Peyer's patch (tissue), 4 donors: ENCODE measurements at places on chromosomes 1 and 21. TPM values are rescaled to one million over a fixed set of nuclear protein-coding genes. Genes with fewer than 3 reads are reported as not detected.

RHBDL2 gene
- total RNA-seq: not detected

ANGPTL7 gene
- not detected for total RNA-seq

KCNK2 gene
- total RNA-seq: 0.94 TPM

DNAJC28 gene
- 1.9 TPM for total RNA-seq

UBAP2L gene
- total RNA-seq: 48.9 TPM

FHAD1 gene
- not detected for total RNA-seq

UBXN11 gene
- total RNA-seq: 68.5 TPM

CCDC185 gene
- total RNA-seq: not detected

SPRR2B gene
- total RNA-seq: not detected

TTC39A gene
- 31.6 TPM for total RNA-seq

SH3BGR gene
- total RNA-seq: not detected

PLA2G4A gene
- 7.0 TPM for total RNA-seq

OR2T12 gene
- total RNA-seq: not detected

KCNH1 gene
- total RNA-seq: 2.9 TPM

DISP3 gene
- 2.4 TPM for total RNA-seq

PRR9 gene
- total RNA-seq: not detected

GLIS1 gene
- total RNA-seq: 0.54 TPM

DESI2 gene
- 19.8 TPM for total RNA-seq

CYB561D1 gene
- total RNA-seq: 22.4 TPM

FAM151A gene
- 15.7 TPM for total RNA-seq

NPPA gene
- not detected for total RNA-seq

RASAL2 gene
- total RNA-seq: 27.2 TPM

ELAPOR1 gene
- 138 TPM for total RNA-seq

HEYL gene
- total RNA-seq: 5.8 TPM

GJA8 gene
- total RNA-seq: not detected

BCL10 gene
- total RNA-seq: 29.8 TPM

CD34 gene
- 4.6 TPM for total RNA-seq

HLX gene
- total RNA-seq: 7.9 TPM

NBPF26 gene
- total RNA-seq: 17.8 TPM

SYT11 gene
- 2.6 TPM for total RNA-seq

DRAM2 gene
- 28.9 TPM for total RNA-seq

LRRC38 gene
- total RNA-seq: not detected

RNU1-4 gene
- under 0.01 TPM for total RNA-seq

SLAMF9 gene
- total RNA-seq: not detected

CD55 gene
- total RNA-seq: 36.9 TPM

COL8A2 gene
- total RNA-seq: 1.1 TPM

TNFRSF4 gene
- total RNA-seq: 1.6 TPM

CA6 gene
- not detected for total RNA-seq

MPL gene
- total RNA-seq: not detected

SPRR2A gene
- not detected for total RNA-seq

CNKSR1 gene
- 97.1 TPM for total RNA-seq

NUF2 gene
- total RNA-seq: 1.3 TPM

TNFAIP8L2 gene
- 6.6 TPM for total RNA-seq

NCF2 gene
- 13.2 TPM for total RNA-seq

MTARC2 gene
- 94.5 TPM for total RNA-seq

KRTAP10-11 gene
- not detected for total RNA-seq

LEFTY2 gene
- total RNA-seq: not detected

ETNK2 gene
- not detected for total RNA-seq

KCNJ9 gene
- total RNA-seq: not detected
